Ascending aorta (tissue), 2 donors: ENCODE measurements at places on chromosomes 4 and X.

- no peak for DNase-seq
Observed at GRCh38 chr4:61274286-61274685, 74.2 kb downstream of the ADGRL3 start.

DNA sequence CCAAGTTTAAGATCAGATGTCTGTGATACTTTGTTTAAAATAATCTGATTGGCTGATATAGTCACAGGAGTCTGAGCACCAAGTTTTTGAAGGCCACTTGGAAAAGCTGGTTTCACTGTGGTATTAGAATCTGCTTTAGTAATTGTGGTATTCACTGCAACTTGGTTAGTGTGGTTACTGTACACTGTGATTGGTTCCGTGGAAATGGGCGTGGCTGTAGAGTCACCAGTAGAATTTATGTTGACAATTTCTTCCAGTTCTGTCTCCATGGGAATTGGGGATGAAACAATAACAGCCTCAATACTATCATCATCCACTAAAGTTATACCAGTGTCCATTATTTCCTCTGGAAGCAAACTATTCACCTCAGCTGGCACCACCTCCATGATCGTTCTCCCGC lies 26.2 kb downstream of the LIN54 start:
- no peak for DNase-seq

GRCh38 chrX:72142794-72143608 lies 11.3 kb upstream of the RTL5 start:
- DNase-seq = no peak

GRCh38 chr4:148057516-148057915 lies 325.6 kb downstream of the ARHGAP10 start:
- no peak for DNase-seq

DNA sequence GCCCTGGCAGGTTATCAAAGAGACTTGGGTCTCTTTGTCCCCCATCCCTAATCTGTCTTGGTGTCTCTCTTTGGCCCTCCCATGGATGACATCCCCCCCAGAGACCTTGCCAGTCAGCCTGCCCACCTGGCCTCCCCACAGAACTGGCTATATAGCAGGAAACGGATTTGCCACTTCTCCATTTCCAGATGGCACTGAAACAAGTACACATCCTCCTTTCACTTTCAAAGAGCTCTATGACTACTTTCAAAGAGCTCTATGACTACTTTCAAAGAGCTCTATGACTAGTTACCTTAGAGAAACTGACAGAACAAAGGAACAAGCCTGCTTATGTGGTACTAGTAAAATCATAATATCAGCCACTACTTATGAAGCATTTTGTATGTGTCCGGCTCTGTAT lies 175.3 kb downstream of the MAML3 start:
- no peak for DNase-seq
